ENCODE measurements at places on chromosomes 5 and 9. TPM values are rescaled to one million over a fixed set of nuclear protein-coding genes. Genes with fewer than 3 reads are reported as not detected.

Gene KIAA0825
- polyA plus RNA-seq: 5.0 TPM

Gene MACROH2A1
- 219 TPM for polyA plus RNA-seq

Gene IRX2
- polyA plus RNA-seq: 27.5 TPM

Gene CATSPER3
- 0.58 TPM for polyA plus RNA-seq

GRCh38 chr9:137070906-137071275 lies 534 bp upstream of the SAPCD2 start:
- DNase-seq: no peak

- no peak for DNase-seq
These were observed 14.6 kb downstream of the IL33 start for GRCh38 chr9:6230037-6230780.

- DNase-seq: no peak
These were observed 87.8 kb upstream of the PHYKPL start for GRCh38 chr5:178320281-178320855.

DNA sequence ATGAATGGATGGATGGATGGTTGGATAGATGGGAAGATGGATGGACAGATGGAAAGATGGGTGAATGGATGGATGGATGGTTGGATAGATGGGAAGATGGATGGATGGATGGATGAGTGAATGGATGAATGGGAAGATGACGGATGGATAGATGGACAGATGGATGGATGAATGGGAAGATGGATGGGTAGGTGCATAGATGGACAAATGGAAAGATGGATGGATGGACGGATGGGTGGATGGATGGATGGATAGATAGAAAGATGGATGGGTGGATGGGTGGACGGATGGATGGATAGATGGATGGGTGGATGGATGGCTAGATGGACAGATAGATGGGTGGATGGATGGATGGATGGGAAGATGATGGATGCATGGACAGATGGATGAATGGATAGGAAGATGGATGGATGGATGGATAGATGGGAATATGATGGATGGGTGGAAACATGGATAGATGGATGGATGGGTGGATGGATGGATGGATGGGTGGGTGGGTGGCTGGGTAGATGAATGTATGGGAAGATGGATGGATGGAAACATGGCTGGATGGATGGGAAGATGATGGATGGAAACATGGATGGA lies 16.5 kb upstream of the EXOC3 start:
- no peak for DNase-seq

DNA sequence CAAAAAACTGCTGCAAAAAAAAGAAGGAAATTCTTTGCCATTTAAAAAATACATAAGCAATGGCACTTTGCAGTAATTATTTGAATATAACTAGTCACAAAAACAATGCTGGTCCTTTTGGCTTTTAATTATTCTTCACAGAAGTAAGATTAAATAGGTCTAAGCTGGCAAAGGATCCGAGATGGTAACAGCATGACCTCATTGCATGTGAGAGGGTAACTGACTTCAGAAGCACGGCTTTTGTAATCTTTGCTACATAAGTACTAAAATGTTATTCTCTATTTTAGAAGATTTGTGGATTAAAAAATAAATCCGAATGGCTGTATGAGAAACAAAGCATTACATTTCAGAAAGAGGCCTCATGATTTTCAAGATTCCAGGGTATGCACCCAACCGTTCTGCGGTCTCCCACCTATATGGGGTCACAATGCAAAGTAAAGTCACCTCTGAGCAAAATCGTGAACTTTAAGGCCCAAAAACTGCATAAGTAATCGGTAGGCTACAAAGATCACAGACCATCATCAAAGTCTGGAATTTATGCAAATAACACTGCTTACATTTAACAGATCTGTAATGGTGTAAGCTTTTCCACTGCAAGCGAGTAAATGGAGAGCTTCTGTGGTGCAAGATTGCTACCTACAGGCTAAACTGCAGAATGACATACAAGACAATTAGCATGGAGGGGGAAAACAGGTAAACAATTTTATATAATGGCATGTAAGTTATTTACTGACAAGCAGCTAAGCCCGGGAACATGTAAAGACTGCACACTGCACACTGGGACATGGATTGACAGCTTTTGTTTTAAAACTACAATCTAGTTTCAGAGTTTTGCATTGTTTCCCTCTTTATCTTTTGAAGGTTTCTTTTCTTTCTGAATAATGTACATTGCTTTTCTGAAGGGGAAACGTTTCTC lies 231.6 kb downstream of the SLF1 start:
- DNase-seq: peak; percentile 38

GRCh38 chr5:156350256-156350655 lies 23.3 kb downstream of the SGCD start:
- no peak for DNase-seq

GRCh38 chr9:95102001-95102433 lies 215.5 kb downstream of the FANCC start:
- no peak for DNase-seq

GRCh38 chr9:85016384-85017006 lies 347.0 kb downstream of the NTRK2 start:
- DNase-seq: peak; percentile 64
